NCI-H146 (cell line): ENCODE measurements at places on chromosomes 3 and 15.
A peak's percentile ranks its signal among the peaks of the same experiment; 100 is the strongest.

DNA sequence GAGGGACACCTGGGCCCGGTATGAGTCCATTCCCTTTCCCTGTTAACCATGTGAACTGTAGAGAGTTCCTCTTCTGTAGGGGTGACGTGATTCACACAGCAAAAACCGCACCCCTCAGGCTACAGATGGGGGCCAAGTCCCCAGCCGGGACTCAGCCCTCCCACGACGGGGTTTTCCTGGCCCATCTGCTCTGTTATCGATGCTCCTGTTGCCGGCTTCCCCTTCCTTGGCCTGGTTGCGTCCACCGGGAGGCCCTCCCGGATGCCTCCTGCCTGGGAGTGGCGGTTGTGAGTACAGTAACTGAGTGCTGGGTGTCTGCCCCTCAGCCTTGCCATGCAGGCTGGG, 817 bp upstream of the PLXNA1 start:
- peak; percentile 60 for DNase-seq

DNA sequence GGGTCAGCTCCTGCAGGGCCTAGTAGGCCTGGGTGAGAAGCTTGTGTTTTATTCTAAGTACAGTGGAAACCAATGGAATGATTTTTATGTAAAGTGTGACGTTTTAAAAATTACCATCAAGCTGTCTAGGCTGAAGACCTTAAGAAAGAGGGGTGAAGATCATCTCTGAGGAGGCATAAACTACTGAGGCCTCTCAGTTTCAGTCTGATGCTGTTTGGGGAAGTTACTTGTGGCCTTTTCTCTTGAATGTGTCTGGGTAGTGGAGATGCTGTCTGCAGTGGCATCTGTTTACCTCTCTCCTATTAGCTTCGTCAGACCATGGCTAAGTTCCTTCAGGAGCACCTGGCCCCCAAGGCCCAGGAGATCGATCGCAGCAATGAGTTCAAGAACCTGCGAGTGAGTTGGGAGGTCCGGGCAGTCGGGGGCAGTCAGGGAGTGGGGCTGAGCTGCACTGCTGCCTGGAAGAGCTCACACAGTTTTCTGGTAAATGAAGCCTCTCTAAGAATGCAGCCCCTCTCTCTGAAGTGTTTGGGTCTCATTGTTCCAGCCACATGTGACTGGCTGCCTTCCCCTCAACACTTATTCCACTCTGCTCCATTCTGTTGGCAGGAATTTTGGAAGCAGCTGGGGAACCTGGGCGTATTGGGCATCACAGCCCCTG, 1.9 kb downstream of the IVD start:
- DNase-seq = no peak

- no peak for DNase-seq
These were observed 118.1 kb downstream of the RPL22L1 start for GRCh38 chr3:170751899-170752293.

GRCh38 chr15:38068626-38069391, 134.4 kb downstream of the TMCO5A start:
- DNase-seq = peak; percentile 16

GRCh38 chr3:42804831-42805132, 492 bp upstream of the HIGD1A start:
- DNase-seq = no peak

DNA sequence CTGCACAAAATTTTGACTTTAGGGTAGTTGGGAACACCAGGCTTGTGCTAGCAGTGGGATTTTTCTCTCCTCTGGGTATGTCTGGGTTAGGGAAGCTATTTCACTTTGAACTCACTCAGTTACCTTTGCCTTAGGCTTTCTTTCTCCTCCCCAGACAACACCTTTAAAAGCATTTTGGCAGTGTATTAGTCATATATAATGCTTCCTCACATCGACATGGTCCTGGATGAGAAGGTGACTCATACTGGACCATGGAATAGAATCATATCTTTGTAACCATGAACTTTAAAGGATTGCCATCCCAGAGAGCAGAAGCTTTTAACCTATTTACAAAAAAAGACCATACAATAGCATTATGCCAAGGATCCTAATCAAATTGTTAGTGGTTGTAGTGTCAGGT, 2.7 kb downstream of the RYR3 start:
- no peak for DNase-seq

GRCh38 chr15:26391567-26392194, 381.2 kb downstream of the GABRB3 start:
- no peak for DNase-seq

DNA sequence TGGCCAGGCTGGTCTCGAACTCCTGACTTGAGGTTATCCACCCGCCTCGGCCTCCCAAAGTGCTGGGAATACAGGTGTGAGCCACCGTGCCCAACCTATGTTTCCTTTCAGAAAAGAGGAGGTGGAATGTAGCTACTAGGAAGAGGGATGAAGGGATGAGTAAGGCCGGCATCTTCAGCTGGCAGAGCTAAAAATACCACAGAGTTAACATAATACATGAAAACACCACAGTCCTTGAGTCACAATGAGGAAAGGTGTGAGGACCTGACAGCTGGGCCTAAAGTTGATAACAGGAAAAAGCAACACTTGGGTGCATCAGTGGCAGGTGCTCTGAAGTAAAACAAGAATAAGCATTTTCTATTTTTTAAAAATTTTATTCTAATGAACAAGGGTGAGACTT, 392.2 kb downstream of the DIPK2A start:
- DNase-seq = no peak

- DNase-seq = no peak
These were observed 246.0 kb upstream of the NAALADL2 start for GRCh38 chr3:174613173-174613572.

DNA sequence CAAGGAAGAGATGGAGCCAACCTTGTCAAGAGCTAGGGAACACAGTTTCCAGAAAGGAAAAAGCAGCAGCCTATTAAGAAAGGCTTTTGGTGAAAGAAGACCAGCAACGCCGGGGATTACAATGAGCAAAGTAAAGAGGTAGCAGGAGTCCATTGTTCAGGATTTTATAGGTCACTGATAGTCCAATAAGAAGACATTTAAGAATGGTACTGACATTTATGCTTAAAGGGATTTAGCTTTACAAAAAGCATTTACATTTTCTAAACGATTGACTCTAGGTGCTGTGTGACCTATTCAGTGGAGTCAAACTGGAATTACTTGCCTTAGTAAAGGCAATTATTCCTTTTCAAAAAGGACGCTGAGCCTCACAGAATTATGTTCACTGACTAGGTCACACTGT, 40.8 kb downstream of the CSNK1G1 start:
- no peak for DNase-seq

DNA sequence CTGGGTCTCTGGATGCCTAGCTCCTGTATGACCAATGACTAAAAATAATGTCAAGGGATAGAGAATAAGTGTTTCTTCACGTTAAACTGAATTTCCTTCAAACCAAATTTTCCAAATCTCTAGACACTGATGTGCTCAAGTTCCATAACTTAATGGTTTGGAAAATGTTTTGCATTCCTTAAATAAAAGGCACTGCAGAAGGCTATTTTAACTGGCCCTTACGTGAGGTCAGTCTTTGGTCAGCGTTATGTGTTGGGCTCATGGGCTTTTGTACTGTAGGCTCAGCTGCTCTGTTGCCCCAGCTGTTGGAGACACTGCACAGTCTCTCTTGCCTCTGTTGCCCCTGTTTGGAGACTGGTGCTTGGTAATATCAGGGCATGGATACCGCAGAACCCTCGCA, 188.5 kb downstream of the TPRG1 start:
- no peak for DNase-seq

DNA sequence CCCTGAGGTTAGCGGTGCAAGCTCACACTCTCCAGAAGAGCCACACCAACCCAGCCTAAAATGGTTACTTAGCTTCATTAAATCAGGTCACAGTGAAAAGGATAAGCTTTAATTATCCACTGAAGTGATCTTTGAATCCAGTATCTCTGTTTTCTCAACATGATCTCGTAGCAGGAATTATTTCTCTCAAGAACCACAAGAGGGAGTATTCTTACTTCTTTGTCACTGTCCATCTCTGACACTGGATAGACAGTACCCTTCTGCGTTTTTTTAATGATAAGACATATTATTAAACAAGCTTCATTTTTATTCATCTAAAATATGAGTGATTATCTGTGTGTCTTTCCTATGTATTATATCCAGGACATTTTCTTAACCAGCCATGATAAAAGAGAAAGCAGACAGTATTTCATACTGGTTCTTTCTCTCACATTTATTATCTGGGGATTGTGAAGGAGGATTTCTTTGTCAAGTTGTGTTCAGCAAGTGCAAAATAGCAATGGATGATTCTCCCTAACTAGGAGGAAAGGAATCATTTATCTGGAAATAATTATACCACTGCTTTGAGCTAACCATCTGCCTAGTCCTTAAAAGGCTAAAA, 105.4 kb upstream of the CCDC54 start:
- DNase-seq = peak; percentile 31

GRCh38 chr3:47086071-47086470, 77.8 kb downstream of the SETD2 start:
- no peak for DNase-seq

DNA sequence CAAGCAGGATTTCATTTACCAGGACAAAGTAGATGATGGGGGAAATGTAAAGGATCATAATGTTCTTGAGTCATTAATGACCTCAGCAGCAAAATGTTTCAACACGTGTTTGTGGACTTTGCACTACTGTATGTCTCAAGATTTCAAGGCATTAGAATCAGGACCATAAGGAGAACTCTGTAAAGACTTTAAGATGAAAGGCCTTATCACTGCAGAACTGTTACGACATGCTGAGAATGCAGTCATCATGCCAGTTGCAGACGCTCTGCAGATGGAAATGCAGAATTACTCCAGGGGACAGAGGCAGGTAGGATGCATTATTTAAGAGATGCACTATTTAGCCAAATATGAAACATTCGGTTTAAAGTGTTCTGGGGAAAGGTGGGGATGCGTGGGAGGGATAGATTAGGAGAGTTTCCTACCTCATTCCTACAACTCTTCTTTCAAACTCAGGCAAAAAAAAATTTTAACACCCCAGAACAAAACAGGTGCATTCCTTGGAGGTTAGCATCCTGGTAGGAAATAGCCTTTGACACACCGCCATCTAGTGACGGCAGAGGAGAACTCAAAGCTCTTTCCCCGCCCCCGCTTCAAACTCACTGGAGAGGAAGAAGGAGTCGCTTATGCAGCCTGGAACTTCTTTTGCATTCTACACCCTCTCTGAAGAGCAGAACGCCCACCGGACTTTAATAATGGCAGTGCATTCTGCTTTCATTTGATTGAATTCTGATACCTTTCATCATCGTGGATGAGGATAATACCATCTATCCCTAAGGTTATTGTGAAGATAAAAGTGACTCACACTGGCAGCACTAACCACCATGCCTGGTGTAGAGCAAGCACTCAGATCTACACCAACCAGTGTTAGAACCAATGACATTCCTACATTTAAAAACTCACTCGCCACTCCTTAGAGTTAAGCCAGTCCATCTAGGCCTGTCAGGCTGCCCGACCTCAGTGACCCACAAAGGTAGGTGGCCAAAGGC, 43.1 kb upstream of the TOPAZ1 start:
- DNase-seq = peak; percentile 29

DNA sequence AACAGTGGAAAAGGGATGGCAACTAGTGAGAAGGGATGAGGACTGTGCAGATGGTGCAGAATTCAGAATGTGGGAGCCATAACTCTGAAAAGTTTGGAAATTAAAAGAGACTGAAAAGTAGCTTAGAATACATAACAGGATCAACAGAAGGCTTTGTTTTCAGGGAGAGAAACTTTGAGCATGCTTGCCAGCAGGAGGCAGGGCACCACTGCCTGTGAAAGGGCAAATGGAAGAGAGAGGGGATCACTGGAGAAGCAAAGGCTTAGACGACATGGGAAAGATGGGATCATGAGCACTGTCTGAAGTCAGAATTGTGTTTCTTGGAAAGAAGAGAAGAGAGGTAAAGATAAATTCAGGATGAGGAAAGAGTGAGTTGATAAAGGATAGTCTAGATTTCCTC, 99.6 kb downstream of the ABI3BP start:
- DNase-seq = no peak

DNA sequence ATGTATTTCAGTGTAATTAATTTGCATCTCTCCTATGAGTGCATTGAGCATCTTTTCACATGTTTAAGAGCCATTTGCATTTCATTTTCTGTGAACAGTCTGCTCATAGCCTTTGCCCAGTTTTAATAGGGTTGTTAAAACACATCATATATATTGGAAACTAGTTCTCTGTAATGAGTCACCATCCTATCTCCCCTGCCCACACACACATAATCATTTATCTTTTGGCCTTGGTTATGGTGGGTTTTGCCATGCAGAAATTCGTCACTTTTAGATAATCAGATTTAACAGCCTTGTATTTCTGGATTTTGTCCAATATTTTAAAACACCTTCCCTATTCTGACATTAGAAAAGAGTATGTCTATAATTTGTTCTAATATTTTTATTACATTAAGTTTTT, 11.9 kb upstream of the CHRM5 start:
- DNase-seq = no peak

DNA sequence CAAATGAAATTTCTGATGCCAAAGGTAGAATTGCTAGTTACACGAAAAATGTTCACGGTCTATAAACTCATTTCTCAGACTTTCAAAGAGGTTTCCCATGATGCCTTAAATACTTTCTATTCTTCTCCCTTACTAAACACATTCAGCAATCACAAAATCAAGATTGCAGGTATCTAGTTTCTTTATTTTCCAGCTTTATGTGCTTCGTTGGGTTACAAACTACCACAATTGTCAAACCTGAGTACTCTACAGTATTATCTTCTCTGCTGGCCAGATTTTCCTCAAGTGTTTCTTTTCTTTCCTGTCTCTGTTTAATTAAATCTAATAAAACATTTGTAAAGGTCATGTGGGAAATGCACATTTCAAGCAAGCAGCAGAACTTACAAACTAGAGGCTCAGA, 201.8 kb upstream of the ZNF385D start:
- no peak for DNase-seq

DNA sequence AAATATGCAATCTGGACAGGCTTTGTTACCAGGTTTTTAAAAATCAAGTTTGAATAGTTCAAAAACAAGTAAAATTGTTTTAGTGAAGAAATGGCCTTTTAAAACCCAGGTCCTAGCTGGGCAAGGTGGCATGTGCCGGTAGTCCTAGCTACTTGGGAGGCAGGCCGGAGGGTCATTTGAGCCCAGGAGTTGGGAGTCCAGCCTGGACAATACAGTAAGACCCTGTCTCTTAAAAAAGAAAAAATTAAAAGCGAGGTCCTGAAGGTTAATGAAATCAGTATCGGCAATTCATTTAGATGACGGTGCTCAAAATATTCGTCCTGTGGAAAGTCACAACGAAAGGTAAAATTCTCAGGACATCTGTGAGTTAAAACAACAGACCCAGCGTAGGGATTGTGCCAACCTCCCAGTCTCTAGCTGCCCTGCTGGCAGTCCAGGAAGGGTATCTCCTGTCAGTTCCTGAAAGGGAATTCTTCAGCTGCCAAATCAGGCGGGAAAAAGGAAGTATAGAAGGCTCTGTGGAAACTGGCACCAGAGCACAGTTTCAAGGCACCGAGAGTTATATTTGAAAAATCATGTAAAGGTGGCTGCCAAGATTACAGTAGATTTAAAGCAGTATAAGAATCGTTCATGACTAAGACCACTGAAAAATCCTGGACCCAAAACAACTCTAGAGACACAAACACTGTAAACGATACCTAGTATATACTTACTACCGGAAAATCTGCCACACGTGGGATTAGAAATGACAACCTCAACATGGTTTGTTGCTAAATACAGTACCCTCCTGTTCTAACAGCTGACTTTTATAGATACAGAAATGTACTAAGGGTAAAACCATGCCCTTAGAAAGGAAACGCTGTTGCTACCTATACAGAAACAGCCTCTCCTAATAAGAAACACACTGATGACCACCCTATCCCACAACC, 1.2 kb upstream of the ABHD17C start:
- DNase-seq = peak; percentile 25
